Stimulated activated CD4-positive, alpha-beta T cell treated with anti-CD3 and anti-CD28 coated beads, Interleukin-15, amount 100 ng/mL, for 1 hour (primary cell): ENCODE measurements at places on chromosomes 3 and 15.
A peak's percentile ranks its signal among the peaks of the same experiment; 100 is the strongest.

- DNase-seq: no peak
These were observed 4.0 kb upstream of the CFAP100 start for GRCh38 chr3:126390751-126391150.

GRCh38 chr15:69758810-69759790 lies 306.5 kb downstream of the RPLP1 start:
- peak; percentile 70 for DNase-seq

DNA sequence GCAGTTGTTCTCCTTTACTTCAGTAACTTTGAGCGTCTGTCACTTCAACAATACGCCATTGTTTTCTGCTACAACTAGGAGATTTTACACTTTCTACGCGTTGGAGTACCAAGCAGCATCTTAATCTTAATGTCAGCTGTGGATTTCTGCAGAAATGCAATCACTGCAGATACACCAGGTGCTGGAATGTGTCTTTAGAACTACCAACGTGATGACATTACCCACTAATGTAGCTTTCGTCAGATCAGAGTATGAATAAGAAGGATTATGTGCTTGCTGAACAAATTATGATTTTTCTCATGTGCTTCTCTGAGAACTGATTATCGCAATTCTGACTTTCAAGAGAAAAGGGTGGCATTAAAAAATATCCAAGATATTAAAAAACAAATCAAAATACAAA lies 77.5 kb upstream of the CNTN3 start:
- no peak for DNase-seq

- DNase-seq: no peak
These were observed 257.1 kb downstream of the UACA start for GRCh38 chr15:70505936-70506912.

DNA sequence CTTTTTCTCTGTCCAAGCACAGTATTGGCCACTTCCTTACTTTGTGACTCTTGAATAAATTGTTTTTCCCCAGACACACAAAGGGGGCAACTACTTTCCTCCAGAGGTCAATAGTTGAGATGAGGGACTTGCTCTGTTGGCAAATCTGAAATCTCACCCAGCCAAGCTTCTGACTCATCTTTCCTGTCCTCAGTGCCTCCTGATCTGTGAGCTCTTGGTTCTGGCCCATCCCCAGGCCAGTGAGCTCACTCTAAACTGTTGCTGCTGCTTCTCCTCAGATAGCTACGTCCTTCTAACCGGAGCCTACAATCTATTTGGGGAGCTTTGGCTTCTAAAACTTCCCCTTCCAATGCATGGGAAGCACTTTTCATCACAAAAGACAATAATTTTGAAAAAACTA lies 50.0 kb upstream of the NMD3 start:
- DNase-seq: no peak

DNA sequence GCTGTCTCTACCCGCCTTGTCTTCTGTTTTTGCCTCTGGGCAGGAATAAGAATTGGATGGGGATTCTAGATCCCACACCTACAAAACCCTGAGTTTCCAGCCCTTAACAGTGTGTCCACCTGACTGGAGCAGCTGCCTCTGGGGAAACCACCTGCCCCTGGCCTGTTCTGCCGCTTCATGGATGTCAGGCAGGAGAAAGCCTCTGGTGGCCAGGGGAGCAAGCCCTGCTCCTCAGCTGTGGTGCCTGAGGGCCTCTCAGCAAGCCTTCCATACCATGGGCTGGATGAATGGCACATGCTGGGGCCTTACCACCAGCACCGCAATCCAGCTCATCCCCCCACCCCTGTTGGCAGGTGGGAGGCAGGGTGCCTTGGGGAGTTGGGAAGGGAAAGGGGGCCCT lies 5.3 kb upstream of the CPNE9 start:
- no peak for DNase-seq

- no peak for DNase-seq
These were observed 67.6 kb upstream of the HACD2 start for GRCh38 chr3:123652342-123652984.

DNA sequence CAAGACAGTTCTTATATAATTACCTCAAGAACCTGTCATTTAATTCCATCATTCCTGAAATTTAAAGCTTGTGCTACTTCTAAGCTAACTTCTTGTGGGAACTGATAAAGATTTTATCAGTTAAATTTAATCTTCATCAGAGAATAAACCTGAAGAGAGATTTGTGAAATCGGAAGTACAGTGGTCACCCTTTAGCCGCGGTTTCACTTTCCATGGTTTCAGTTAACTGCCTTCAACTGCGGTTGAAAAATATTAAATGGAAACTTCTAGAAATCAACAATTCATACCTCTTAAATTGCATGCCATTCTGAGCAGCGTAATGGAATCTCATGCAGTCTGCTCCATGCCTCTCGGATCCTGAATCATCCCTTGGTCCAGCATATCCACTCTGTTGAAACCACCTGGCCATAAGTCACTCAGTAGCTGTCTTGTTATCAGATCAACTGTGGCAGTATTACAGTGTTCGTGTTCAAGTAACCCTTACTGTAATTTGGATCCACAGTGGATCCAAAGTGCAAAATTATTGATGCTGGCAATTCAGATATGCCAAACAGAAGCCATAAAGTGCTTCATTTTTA lies 626.1 kb downstream of the CADM2 start:
- DNase-seq: no peak

- no peak for DNase-seq
These were observed 41.3 kb downstream of the SSR3 start for GRCh38 chr3:156513619-156514018.

GRCh38 chr3:56725175-56725574 lies 42.1 kb upstream of the TASOR start:
- no peak for DNase-seq
